ENCODE measurements at places on chromosomes 4 and X.

GRCh38 chrX:18406531-18407266, 18.7 kb upstream of the CDKL5 start:
- no peak for DNase-seq

DNA sequence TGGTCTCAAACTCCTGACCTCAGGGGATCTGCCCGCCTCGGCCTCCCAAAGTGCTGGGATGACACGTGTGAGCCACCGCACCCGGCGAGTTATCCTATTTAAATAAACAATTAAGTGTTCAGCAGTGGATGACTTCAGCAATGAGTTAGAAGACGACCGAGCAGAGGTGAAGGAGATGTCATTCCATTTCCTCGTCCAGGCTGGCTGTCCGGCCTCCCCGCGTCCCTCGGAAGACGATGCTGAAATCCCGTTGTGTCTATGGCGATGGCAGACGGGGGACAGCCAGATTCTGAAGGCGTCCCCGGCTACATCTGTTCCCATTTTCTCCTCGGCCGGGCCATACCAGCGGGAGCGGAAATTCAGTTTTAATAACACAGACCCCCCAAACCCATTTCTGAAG, 209.8 kb downstream of the CRLF2 start:
- no peak for DNase-seq

GRCh38 chr4:119139311-119139710, 3.7 kb downstream of the MYOZ2 start:
- no peak for DNase-seq

GRCh38 chr4:59698041-59698440, 1502.1 kb upstream of the ADGRL3 start:
- no peak for DNase-seq

- no peak for DNase-seq
Measured at GRCh38 chr4:115259642-115260041, 146.2 kb upstream of the NDST4 start.

DNA sequence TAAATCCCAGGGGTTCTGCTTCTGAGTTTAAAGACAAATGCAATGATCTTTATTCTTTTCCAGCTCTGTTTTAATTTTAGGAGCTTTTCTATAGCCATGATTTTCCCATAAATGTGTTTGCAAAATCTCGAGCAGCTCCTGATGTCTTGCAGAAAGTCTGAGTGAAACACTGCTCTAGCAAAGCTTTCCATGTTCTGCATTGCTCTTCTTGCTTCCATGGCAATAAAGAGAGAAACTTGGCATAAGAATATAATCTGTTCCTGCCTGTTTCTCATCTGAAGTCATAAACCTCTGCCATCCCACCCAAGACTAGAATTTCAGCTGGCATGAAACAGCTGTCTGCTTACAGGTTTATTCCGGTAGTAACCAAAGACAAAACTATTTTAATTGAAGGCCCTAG, 254.5 kb downstream of the SPRY1 start:
- DNase-seq = no peak

DNA sequence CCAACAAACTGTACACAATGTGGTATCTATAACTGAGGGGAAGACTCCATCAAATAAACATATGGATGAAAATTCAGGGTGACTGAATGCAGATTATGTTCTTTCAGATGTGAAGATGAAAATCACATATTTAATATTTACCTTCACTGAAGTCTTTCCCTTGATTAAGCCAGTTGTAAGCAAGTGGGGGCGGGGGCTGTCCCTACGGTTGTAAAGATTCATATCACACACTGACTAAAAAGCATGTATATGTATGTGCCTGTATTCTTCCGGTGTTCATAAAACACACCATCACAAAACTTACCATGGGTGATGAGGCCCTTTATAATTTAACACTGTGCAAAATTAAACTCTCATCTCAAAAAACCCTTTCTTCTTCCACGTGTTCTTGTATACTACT, 1.3 kb downstream of the TAB3 start:
- no peak for DNase-seq

DNA sequence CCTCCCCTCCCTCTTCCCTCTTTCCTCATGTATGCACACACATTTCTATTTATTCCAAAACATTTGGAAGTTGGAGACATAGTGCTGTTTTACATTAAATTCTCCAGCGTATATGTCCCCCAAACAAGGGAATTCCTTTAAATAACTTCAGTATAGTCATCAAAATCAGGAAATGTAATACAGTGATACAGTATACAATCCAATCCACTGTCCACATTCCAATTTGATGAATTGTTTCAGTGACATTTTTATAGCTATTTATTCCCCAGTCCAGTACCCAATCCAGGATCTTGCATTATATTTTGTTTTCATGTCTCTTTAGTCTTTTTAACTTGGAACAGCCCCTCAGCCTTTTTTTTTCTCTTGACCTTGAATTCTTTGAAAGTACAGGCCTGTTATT, 233.0 kb downstream of the DKK2 start:
- DNase-seq = no peak

GRCh38 chrX:124426288-124427169, 80.2 kb downstream of the SH2D1A start:
- no peak for DNase-seq

- DNase-seq = no peak
Measured at GRCh38 chr4:93127489-93127888, 701.1 kb upstream of the ATOH1 start.

DNA sequence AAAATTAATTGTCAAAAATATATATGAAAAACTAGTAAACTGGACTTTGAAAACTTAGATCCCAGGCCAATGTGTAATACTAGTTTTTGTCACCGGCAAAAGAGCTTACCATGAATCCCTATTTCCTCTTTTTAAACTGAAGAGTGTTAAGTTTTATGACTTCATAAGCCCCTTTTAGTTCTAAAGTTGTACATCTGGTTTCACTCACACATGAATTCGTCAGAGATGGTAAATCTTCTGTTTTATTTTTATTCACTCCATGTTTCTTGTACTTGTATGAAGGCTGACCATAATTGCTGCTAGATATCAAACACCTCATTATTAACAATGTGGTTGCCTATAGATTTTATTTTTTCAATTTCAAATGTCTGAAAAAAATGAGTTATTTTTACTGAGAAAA, 827.9 kb downstream of the PCDH7 start:
- DNase-seq = no peak

- DNase-seq = no peak
Measured at GRCh38 chr4:25637581-25638220, 17.9 kb upstream of the SLC34A2 start.

GRCh38 chr4:119656342-119656741, 27.7 kb upstream of the PDE5A start:
- DNase-seq = no peak

DNA sequence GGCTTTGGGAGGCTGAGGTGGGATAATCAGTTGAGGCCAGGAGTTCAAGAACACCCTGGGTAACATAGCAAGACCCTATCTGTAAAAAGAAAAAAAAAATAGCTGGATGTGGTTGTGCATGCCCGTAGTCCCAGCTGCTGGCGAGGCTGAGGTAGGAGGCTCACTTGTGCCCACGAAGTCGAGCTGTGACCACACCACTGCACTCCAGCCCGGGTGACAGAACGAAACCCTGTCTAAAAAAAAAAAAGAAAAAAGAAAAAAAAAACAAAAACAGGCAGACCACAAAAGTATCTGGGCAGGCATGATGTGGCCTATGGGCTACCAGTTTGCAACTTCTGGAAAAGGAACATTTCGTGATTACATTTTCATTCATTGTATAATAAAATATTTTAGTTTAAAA, 38.1 kb upstream of the RASGEF1B start:
- no peak for DNase-seq

- no peak for DNase-seq
Measured at GRCh38 chr4:2087170-2087569, 28.0 kb downstream of the NAT8L start.

DNA sequence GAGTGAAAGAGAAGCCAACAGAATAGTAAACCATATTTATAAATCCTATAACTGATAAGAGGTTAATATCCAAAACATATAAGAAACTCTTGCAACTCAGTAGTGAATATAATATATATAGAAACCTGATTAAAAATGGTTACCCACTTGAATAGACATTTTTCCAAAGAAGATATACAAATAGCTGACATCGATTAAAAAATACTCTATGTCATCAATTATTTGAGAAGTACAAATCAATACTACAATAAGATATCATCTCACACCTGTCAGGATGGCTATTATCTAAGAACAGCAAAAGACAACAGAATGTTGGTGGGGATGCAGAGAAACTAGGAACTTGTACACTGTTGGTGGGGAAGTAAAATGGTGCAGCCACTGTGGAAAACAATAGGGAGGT, 254.4 kb downstream of the PPARGC1A start:
- no peak for DNase-seq

DNA sequence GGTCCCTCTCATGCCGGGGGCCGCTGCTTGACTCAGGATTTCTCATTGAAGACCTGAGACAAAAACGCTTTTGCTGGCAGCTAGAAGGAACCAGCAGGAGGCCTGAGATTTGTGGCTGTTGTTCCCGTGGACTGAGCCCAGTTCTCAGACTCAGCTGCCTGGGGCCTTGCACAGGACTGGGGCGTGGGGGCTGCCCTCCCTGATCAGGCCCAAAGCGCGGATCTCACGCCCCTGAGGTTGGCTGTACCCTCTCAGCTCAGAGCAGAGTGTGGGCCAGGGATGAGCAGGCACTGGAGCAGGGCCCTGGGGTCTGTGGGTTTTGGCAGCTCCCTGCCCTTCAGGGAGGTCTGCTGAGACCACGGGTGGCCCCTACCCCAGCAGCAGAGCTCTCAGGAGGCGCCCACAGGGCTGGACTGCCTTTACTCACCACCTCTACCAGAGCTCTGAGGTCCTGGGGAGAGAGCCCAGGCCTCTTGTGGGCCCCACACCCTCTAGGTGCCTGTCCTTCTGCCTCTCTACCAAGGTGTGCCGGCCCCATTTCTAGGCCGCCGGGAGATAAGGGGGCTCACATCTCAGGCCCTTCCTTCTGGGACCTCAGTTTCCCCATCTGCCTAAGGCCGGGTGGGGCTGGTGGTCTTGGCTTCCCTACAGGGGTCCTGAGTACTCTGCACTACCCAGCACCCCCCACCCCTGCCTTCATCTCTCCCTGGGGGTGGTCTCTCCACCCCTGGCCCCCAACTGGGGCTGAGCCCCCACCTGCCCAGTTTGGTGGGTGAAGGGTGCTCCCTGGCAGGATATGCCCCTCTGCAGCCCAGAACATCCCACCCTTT, 5.6 kb downstream of the MSANTD1 start:
- no peak for DNase-seq

DNA sequence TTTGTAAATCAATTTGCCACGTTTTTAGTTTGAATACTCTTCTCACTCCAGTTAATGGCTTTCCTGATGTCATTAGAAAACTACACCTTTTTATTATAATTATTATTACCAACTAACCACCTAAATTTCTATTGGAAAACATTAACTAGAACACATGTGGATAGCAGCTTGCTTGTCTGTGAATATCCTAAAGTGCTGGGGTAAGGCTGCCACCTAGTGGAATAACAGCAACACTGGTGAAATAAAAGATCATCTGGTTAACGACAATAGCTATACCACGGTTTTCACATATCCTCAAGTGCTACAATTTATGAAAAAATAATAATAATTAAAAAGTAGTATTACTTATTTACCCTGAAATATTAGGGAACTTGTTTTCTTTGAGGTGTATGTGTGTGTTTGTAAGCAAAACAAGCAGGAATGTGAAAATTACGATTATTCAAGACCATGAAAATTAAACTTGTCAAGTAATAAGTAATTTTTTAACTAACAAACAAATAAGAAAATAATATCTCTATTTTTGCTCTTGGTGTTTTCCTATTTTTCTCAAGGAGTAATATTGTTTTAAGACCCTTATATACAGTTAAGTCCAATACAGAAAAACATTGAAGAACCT, 130.1 kb upstream of the TECRL start:
- peak; percentile 18 for DNase-seq

- DNase-seq = no peak
Measured at GRCh38 chrX:27599928-27600327, 9.8 kb downstream of the DCAF8L2 start.

GRCh38 chr4:183080372-183081115, 18.5 kb upstream of the WWC2 start:
- no peak for DNase-seq

DNA sequence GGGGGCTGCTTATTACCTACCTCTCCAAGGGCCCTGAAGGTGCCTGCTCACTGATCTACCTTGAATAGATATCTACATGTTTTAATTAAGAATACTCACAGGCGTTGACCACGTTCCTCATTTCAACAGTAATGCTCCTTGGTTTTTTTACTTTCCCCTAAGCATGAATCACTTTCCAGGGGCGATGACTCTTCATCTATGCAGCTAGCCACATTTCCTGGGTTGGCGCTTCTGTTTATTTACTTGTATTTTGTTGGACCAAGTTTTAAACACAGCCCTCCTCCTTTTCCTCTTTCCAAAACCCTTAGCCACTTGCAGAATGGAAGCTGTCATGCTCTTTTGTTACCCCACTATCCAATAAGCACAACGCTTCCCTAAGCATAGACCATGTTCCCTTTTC, 50.8 kb downstream of the CBLL2 start:
- no peak for DNase-seq

DNA sequence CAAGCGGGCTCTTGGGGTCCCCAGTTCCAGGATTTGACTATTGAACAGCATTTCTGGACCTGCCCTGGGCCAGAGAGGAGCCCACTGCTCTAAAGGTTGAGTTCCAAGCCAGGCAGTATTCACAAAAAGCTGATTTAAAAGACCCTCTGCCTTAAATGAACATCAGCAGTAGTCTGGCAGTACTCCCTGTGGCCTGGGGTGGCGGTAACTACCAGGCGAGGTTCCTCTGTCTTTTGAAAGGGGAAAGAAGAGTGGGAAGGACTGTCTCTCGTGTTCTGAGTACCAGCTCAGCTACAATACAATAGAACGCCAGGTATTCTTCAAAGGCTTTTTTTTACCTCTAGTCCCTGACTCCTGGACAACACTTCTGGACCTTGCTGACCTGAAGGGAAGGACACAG, 456.4 kb upstream of the TEX13C start:
- DNase-seq = no peak

GRCh38 chrX:24619647-24620046, 27.5 kb downstream of the PCYT1B start:
- DNase-seq = peak; percentile 19

DNA sequence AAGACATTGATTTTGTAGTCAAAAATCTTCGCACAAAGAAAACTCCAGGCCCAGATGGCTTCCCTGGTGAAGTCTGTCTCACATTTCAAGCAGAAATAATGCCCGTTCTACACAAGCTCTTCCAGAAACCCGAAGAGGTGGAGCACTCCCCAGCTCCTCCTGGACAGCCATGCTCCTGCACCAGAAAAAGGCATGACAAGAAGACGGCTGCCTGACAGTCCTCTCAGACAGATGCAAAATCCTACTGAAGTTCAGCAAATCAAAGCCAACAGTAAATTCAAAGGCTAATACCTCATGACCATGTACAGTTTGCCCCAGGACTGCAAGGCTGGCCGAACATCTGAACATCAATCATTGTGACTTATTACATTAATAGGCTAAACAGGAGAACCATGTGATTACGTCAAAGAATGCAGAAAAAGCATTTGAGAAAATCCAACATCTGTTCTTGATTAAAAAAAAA, 30.8 kb upstream of the MXD4 start:
- DNase-seq = no peak

GRCh38 chr4:8370835-8371595, 69.5 kb downstream of the ACOX3 start:
- no peak for DNase-seq

Measured in NCI-H748 treated with DMSO at 0.1 percent for 48 hours (cell line).